Activated T-helper 2 cell treated with anti-CD3 and anti-CD28 coated beads, Interferon-gamma antibody, Interleukin-2, Interleukin-4, amounts not matched to agents 10 μg/mL and 5 μg/mL and 100 μg/mL, durations not matched to agents 14 hours and 24 hours and 36 hours (primary cell): ENCODE measurements at places on chromosomes 7 and 10. TPM values are rescaled to one million over a fixed set of nuclear protein-coding genes. Genes with fewer than 3 reads are reported as not detected.

AFAP1L2 gene
- 3.5 and 4.7 TPM in 2 replicates for total RNA-seq

PLEKHA1 gene
- 4.5 and 5.1 TPM in 2 replicates for total RNA-seq

ANKRD7 gene
- not detected in 2 replicates for total RNA-seq

WDR86 gene
- not detected in 2 replicates for total RNA-seq

IGF2BP3 gene
- total RNA-seq, result 16.6 and 18.2 TPM in 2 replicates

OPN4 gene
- total RNA-seq, result not detected in 2 replicates

OR2A1 gene
- total RNA-seq, result not detected in 2 replicates

RNF32 gene
- 2.9 and 3.4 TPM in 2 replicates for total RNA-seq

TAS2R38 gene
- not detected in 2 replicates for total RNA-seq

ITIH5 gene
- total RNA-seq, result not detected in 2 replicates

C10orf67 gene
- not detected in 2 replicates for total RNA-seq

SLC13A4 gene
- total RNA-seq, result not detected in 2 replicates

OR6B1 gene
- total RNA-seq, result not detected in 2 replicates

SPDYE9 gene
- not detected in 2 replicates for total RNA-seq

TMEM213 gene
- total RNA-seq, result not detected in 2 replicates

TBRG4 gene
- total RNA-seq, result 167 and 180 TPM in 2 replicates

BMI1 gene
- total RNA-seq, result 64.2 and 69.0 TPM in 2 replicates

VAX1 gene
- total RNA-seq, result not detected in 2 replicates

CRPPA gene
- total RNA-seq, result 1.3 and 1.4 TPM in 2 replicates

KCTD7 gene
- total RNA-seq, result 10.3 and 12.0 TPM in 2 replicates
